ENCODE measurements at places on chromosomes 3 and 15.

- DNase-seq: no peak
Observed at GRCh38 chr15:97470417-97470816, 490.1 kb upstream of the ARRDC4 start.

DNA sequence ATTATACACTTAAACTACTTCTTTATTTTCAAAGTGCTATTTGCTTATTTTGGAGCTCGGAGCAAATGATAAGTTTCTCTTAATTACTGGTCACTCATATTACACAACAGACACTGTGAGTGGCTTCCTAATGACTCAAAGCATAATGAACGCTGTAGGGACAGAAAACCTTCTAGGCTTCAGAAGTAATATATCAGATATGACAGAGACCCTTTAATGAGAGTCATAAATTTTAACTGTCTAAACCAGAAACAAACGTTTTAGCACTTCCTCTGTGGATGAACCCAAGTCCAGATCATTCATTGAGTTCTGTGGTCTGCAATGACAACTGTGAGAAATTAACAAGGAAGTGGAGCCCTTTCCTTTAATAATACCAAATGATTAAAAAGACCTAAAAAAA, 66.6 kb downstream of the ARPP21 start:
- no peak for DNase-seq

DNA sequence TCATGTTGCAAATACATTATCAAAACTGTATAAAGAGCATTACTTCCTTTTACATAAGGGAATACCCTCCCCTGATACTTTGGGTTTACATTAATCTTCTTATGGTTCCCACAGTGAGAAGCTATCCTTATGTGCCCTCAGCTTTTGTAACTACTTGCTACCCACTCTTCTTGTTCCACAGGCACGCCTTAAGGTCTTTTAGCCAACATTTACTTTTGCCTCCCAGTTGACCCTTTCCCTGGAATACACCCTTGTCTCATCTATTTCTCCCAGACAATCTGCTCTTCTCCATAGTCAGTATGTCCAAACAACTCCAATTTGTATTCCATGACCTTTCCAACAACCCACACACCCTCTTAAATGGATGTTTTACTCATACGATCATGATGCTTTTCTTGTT, 116.8 kb upstream of the COL8A1 start:
- no peak for DNase-seq

- DNase-seq: no peak
Observed at GRCh38 chr3:171980578-171981270, 58.7 kb upstream of the FNDC3B start.

DNA sequence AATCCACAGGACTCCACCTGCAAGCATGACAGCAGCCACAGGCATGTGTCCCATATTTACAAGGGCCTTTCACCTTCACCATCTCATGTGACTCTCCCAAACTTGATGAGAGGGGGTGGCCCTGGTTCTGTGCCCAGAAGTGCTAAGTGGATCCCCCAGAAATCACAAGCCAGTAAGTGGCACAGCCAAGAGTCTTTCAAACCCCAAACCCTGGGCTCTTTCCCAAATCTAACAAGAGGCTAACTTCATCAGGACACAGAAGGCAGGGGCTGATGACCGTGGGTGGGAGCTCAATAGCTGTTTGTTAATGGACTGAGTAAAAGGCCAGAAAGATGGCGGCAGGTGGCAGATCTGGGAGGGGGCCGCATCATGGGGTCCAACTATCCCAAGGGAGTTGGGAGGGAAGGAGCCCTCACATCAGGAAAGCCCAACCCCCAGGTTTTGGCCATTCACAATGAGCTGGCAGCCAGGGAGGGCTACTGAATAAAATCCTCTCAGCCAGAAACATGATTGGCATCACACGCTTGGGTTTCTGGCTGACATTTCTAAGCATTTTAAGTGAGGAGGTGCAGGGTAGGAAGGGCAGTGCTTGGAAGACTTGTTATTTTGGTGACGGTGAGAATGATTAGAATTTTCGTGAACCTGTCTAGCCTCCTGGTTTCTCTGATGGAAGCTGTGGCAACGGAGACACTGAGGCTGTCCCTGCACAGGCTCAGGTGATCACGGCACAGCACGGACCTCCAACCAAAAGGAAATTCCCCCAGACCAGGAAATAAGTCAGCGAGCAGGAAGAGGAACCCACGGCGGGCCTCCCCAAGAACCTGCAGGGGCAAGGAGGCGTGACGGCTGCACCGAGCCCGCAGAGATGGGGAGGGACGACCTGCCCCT, 109.3 kb downstream of the OXNAD1 start:
- no peak for DNase-seq

- DNase-seq: peak; percentile 19
Observed at GRCh38 chr15:34886134-34886533, 83.4 kb downstream of the AQR start.

GRCh38 chr3:147514366-147515160, 105.4 kb downstream of the ZIC1 start:
- DNase-seq: no peak

DNA sequence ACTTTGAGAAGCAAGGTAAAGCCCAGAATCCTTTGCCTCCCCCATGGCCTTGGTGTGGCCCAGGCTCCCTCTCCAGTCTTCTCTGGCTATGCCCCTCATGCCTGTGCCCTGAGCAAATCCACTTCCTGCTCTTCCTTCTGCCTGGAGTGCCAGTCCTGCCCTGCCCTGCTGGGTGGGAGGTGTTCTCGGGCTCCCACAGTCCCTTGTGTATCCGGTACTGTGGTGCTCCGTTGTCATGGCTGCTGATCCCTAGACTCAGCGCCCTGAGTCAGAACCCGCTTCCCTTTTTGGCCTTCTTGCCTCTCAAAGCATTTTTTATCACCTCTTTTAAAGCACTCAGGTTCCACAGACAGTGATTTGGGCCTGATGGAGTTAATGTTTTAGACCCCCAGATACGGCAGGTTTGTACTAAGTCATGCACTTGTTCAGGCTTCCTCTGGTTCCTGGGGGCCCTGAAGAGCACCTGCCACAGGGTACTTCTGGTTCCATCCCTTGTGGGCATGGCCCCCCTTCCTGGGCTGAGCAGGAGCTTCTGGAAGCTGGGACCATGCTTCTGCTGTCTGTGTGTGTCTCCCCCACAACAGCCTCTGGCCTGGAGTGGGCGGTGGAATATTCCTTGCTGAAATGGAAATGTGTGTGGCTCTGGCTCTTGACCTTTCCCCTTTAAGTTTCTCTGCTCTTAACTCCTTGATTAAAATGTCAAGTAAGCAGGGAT, 29.6 kb upstream of the ADAMTS7 start:
- DNase-seq: no peak

GRCh38 chr15:68382286-68383007, 49.5 kb downstream of the ITGA11 start:
- peak; percentile 32 for DNase-seq

GRCh38 chr15:101288905-101289513, 6.0 kb downstream of the SNRPA1 start:
- DNase-seq: peak; percentile 70

DNA sequence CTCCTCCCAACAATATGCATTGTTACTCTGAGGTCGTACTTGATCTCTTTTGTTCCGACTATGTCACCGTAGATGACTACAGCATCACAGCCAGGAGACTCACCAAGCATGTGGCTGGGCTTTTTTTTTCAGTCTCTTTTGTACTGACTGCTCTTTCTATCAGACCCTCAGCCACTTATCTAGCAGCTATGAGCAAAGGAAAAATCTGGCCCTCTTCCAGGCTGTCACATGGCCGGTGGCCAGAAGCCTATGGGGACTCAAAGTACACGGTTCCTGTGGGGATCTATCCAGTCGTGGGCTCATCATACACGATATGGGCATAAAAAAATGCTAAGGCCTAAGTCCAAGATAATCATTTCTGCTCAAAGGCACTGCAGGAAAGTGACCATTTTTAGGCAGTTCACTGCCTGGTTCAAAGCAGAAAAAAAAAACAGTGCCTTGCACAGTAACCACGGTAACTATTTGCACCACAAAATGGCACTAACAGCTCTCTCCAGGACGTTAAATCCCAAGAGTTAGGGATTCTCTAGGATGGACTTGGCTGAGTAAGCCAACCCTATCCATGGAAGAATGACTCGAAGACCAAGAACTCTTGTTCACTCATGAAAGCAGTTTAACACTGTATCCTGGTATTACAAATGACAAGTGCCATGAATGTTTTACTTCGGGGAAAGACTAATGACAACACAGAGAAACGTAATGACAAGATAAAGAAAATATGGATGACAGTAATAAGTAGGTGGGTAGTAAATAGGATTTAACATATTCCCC, 50.3 kb downstream of the SHQ1 start:
- no peak for DNase-seq

- peak; percentile 71 for DNase-seq
Observed at GRCh38 chr3:42572278-42572677, 9.5 kb downstream of the SEC22C start.

DNA sequence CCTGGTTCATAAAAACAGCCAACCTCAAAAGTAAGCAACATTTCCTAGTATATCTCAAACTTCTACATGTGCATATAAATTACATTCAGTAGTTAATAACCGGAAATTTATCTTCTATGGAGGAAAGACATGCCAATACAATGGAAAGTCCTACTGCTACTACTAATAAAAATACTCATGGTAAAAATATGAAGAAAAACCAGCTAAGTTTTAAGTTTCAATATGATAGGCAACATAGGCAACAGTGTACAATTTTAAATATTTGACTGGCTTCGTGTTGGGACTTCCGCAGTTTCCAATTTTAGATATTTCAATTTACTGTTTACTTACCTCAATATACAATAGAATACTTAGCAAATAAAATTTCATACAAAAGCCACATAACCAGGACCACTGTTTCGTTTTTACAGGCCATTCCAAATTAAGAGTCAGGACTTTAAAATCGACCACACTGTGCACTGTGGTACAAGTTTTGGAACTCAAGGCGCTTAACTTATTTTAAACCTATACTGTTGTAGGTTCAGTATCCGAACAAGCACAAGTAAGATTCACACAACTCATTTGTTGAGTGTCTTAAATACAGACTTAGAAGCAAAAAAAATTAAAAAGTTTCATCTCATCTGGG, 2.9 kb downstream of the NAA50 start:
- DNase-seq: no peak

DNA sequence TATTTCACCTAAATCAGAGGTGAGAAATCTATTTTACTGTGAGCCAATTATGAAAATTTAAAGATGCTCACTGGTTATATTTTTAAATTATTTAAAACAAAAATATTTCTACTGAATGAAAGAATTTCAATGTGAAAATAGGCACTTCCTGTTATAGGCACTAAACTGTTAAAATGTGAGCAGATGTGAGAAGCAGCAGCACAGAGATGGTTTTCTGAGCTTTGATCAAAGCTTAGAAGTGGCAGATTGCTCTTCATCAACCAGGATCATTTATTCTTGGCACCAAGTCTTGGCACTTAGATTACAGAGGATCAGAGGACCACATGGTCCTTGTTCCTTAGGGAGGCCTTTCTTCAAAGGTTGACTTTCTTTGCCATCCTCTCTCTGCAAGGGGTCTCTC, 18.0 kb upstream of the TSC22D2 start:
- DNase-seq: no peak

GRCh38 chr3:131174752-131175151, 148.1 kb downstream of the NEK11 start:
- peak; percentile 47 for DNase-seq

DNA sequence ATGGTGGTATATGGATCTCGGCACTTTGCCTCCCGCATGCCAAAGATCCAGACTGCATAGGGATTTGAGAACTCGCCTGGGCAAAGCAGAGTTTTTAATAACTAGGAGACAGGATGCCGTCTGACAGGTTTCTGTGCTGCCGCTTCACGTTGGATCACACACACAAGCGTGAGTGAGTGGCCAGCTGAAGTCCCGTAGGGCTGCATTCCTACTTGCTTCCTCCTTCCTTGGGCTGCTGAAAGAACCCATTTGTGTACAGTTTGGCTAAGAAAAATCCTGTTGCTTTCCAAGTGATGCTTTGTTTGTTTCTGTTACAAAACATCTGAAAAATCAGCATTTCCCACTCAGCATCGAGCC, 604.3 kb upstream of the CFAP20DC start:
- no peak for DNase-seq

DNA sequence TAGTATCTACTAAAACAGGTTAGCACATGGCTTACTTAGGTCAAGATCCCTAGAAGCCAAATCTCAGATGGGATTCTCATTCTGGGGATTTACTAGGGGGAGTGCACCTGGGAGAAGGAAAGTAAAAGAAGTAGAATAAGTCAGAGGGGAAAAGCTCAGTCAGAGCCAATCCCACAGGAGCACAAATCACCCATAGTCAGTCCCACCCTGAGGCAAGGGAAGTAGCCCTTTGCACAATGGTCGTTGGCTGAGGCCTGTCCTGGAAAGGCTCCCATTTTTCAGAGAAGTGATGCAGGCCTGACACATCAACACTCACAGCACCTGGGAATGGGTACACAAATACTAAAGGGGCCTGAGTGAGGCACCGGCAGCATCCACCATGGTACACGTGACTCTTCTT, 39.8 kb downstream of the SST start:
- peak; percentile 37 for DNase-seq

DNA sequence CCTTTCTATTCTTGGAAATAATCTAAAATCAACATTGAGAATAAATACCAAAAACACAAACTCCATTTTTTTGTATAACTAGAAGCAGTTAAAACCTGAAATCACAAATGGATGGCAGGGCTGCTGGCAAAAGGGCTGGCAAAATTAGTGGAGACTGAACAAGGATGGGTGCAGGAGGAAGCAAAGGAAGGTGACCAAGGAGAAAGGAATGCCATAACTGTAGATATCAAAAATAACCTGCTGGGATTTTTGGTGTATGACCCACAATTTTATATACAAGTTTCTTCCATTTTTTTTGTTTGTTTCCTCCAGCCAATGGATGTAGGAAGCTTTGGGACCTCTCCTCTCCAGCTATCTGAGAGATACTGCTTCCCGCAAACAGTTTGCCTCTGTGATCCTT, 12.7 kb downstream of the CFAP44 start:
- DNase-seq: peak; percentile 52

DNA sequence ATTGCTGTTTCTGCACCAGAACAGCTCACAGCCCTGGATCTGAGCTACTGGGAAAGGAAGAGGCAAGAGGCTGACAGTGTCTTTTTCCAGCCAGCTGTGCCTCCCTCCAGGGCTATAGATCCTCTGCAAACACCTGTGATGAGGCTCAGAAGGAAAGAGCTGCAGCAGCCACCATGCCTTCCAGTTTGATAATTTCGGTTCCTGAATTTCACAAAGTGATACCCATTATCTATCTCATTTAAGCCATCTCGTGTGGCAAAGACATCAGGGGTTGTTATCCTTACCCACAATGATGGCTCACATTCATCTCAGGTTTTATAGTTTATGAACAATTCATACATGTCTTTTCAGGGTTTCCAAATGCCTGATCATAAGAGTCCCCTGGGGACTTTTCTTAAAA, 1.8 kb upstream of the LARP6 start:
- no peak for DNase-seq

GRCh38 chr3:113606539-113607218, 74.3 kb downstream of the SIDT1 start:
- no peak for DNase-seq

- no peak for DNase-seq
Observed at GRCh38 chr3:193800138-193801043, 207.4 kb downstream of the OPA1 start.

Data from ELR (cell line).